WTC11 (cell line): ENCODE measurements at places on chromosomes 13 and 19. TPM values are rescaled to one million over a fixed set of nuclear protein-coding genes. Genes with fewer than 3 reads are reported as not detected.

Gene SOX1
- total RNA-seq: 0.15 to 0.25 TPM (median 0.18 TPM) in 3 replicates

DNA sequence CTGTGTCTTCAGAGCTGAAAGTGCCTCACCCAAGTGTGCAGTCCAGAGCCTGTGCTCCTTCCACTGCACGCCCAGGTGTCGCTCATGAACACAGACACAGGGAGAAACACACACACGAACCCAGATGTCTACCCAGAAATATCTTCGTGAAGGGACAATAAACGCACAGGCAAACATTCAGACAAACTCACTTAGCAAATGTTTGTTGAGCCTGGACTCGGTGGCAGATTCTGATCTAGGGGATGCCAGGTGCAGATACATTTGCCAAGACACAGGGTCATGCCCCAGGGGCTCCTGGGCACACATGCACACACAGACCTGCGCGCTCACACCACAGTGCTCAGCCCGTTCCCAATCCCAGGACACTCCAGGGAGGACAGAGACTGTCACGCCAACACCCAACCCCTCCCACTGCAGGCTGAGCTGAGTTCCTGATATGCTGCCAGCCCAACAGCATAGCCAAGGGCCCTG, 31.9 kb downstream of the SCGB2B2 start:
- H3K4me3 ChIP-seq: no peak overlapping the region
- H3K4me1 ChIP-seq: no peaks in the 10 kb centered on the region; the same call in 1 of the 2 replicates
- DNase-seq: no peak
- no peaks in the 10 kb centered on the region; the same call in 1 of the 2 replicates for H3K27me3 ChIP-seq
- no peaks in the 10 kb centered on the region for H3K36me3 ChIP-seq

Gene RYR1
- 19.8 to 24.2 TPM (median 21.1 TPM) in 3 replicates for total RNA-seq

DNA sequence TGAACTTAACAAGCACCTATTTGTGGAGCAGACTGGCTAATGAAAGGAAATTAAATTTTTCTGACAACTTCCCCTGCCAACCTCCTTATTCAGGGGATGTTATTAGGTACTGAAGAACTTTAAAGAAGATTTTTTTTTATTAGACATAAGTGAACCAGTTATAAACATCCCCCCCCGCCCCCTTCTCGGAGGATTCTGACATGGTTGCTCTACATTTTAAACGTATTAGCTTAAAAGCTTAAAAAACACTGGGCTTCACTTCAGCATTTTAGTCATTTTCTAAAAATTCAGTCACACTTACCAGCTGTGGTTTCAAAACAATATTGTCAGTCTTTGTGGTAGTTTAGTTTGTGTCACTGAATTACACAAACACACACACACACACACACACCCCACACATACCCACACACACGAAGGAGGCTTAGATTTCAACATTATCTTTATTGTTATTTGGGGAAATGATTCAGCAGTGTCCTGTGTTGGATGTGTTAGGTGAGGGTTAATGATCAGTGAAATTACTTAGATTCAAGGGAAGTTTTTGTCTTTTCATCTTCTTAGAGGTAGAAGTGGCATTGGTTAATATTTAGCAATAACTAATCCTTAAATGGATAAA, 145.7 kb downstream of the PCCA start:
- H3K27ac ChIP-seq: peak overlapping the region; percentile 65; the same call in 1 of the 2 replicates
- H3K4me1 ChIP-seq: peaks cover 39% of the 10 kb centered on the region
- H3K4me3 ChIP-seq: no peak overlapping the region

DNA sequence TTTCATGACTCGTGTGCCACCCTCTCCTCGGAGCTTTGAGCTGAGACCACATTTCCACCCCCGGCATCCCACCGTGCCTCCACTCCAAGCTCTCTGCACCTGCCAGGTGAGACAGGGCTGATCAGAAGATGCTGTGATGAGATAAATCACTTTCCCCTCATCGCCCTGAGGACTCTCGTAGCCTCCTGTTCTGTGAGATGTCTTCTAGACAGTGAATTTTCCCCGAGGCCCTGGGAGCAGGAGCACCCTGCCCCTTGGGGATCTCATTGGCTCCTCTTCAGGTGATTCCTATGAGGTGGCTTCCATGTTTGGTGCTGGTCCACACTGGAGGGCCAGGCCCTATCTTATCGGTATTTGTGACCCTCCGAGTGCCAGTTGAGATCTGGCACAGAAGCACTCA, 154.0 kb upstream of the TSHZ3 start:
- H3K4me3 ChIP-seq: no peak overlapping the region
- no peak for DNase-seq
- peaks cover 14% of the 10 kb centered on the region for H3K4me1 ChIP-seq
- no peak overlapping the region; the same call in 1 of the 2 replicates for H3K27ac ChIP-seq
- peaks cover 4% of the 10 kb centered on the region for H3K27me3 ChIP-seq
